GM12891 (cell line): ENCODE measurements at places on chromosomes 1 and 21.

DNA sequence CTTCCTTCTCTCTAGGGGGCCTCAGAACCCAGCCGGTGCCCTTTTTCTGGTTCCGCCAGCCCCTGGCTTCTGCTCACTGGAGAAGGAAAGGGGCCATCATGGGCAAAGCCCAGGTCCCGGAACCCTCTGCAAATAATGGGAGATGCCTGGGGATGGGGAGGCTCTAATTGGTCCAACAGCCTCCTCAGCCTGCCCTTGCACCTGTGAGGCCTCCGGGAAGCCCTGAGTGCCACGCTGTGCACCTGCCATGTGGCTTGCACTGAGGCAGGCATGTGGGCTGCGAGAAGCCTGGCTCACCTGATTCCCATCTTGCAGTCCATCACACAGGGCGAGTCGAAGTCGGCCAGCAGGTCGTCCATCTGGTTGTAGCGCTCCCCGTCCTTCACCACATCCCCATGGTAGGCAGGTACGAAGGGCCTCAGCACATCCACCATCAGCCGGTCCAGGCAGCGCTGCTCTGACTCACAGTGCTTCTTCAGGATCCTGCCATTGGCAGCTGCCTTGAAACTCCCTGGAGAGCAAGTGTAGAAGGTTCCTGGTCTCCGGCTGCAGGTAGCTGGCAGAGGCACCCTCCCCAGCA, 92.1 kb downstream of the ITPKB start:
- no peak for DNase-seq

DNA sequence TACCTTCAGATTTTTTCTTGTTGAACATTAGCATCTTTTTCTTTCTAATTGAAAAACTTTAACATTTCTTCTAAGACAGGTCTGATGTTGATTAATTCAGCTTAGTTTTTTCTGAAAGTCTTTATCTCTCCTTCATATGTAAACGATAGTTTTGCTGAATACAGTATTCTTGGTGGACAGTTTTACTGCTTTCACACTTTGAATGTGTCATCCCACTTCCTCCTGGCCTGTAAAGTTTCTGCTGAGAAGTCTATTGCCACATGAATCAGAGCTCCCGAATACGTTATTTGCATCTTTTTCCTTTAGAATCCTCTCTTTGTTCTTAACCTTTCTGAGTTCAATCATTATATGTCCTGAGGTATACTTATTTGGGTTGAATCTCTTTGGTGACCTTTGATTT, 344.2 kb downstream of the OLFM3 start:
- no peak for DNase-seq

DNA sequence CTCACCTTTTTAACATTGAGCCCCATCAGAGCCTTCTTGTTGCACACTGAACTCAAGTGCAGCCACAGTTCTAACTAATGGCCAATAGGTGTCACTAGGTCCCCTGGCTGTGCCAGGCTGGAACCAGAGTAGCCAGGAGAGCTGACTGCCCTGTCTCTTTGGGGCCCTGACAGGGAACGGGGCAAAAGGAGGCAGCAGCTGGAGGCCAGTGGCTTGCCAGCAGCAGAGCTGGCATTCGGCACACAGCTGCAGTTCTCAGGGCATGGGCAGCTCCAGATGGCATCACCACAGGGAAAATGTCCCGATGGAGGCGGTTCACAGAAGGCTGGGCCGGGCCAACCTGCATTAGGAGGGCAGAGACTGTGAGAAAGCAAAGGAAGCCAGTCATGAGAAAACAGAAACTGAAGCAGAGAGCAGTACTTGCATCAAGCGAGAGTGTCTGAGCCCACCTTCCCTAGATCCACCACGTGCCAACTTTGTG, 188.6 kb downstream of the FCRL5 start:
- DNase-seq: no peak

DNA sequence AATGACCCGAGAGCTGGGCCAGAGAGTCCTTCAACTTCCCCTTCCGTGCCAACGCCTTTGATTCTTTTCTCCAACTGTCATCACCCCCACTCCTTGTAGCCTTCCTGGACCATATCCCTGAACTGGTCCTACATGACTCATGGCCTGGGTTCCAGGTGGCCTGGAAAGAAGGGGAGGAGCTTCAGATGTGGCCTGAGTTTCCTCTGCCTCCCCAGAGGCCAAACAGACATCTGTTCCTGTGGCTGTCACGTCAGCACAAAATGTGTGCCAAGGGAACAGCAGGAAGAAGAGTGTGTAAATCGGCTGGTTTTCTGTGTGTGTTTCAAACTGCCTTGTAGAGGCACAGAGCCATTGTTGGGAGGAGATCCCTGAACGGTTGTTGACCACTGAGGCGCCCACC, 24.9 kb upstream of the KIRREL1 start:
- DNase-seq: no peak

GRCh38 chr1:157176591-157177121, 38.5 kb upstream of the ETV3 start:
- DNase-seq: no peak

- DNase-seq: no peak
These were observed 5.2 kb downstream of the GJC2 start for GRCh38 chr1:228154670-228155571.

GRCh38 chr1:25062621-25063255, 132.7 kb upstream of the RUNX3 start:
- DNase-seq: no peak

- no peak for DNase-seq
These were observed 13.4 kb downstream of the CFAP74 start for GRCh38 chr1:1990222-1990621.

DNA sequence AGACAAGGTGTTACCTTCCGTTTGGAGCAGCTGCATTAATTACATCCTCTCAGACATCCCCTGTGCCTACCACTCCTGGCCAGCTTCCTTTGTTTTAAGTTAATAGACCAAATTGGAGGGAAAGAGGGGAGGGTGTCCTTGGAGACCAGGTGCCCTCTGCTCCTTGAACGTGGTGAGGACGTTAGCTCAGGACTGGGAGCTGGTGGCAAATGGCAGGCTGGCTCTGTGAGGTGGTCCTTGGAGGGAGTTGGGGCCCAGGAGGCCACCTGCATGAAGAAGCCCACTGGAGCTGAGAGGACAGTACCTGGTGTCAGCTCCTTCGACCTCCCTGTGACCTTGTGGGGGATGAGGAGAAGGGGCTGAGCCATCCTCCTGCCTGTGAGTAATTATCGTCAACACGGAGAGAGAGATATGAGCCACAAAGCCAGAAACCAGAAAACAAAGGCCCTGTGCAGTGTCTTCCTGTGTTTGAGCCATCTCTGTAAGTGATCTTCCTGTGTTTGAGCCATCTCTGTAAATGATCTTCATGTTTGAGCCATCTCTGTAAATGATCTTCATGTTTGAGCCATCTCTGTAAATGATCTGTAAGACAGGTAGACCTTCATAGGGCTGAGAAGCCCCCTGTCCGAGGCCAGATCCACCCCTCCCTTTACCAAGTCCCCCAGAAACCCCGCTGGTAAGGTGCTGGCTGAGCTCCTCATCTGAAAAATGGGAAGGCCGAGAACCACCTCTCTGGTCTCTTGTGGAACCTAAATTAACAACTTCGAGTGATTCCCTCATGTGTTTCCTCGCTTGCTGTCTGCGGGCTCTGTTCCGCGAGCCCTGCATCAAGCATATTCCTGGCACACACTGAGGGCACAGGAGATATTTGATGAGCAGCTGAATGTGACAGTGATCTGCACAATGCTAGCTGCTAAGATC, 126.0 kb downstream of the CAMTA1 start:
- DNase-seq: no peak

- no peak for DNase-seq
These were observed 4.9 kb downstream of the GREM2 start for GRCh38 chr1:240607006-240607405.

DNA sequence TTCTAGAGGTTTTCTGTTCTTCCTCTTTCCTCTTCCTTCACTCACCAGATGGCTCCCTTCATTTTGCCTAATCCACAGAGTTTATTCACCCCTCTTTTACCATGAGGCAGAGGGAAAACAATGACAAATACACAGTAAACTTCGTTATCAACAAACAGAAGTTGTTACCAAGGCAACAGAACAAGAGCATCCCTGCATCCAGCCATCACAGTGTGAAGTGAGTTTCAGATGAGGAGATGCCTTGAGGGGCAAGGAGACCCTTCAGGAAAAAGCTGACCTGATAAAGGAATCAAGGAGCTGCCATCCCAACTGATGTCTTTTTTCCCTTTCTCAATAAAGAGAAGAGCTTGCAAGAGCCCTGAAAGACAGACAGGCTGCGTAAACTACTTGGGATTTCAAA, 195.3 kb downstream of the BRINP2 start:
- DNase-seq: no peak

- DNase-seq: peak; percentile 78
These were observed 33.3 kb downstream of the RCC2 start for GRCh38 chr1:17405898-17406759.

GRCh38 chr1:181043025-181043888, 9.5 kb downstream of the MR1 start:
- DNase-seq: no peak

DNA sequence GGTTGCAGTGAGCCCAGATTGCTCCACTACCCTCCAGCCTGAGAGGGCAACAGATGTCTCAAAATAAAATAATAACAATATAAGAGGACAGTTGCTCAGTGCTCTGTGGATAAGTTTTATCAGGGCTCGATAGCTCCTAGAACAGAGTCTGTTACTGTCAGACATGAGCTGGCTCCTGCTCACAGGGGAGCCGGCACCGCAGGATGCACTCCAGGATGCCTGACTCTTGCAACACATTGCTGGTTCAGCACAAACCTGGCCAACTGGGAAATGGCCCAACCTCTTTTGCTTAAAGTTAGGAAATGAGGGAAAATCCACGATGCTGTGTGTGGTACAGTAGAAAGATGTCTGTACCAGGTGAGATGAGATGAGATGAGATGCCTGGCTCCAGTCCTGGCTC, 5.8 kb upstream of the CTSE start:
- no peak for DNase-seq
